ENCODE measurements at places on chromosomes 13 and 19. TPM values are rescaled to one million over a fixed set of nuclear protein-coding genes. Genes with fewer than 3 reads are reported as not detected.

DNA sequence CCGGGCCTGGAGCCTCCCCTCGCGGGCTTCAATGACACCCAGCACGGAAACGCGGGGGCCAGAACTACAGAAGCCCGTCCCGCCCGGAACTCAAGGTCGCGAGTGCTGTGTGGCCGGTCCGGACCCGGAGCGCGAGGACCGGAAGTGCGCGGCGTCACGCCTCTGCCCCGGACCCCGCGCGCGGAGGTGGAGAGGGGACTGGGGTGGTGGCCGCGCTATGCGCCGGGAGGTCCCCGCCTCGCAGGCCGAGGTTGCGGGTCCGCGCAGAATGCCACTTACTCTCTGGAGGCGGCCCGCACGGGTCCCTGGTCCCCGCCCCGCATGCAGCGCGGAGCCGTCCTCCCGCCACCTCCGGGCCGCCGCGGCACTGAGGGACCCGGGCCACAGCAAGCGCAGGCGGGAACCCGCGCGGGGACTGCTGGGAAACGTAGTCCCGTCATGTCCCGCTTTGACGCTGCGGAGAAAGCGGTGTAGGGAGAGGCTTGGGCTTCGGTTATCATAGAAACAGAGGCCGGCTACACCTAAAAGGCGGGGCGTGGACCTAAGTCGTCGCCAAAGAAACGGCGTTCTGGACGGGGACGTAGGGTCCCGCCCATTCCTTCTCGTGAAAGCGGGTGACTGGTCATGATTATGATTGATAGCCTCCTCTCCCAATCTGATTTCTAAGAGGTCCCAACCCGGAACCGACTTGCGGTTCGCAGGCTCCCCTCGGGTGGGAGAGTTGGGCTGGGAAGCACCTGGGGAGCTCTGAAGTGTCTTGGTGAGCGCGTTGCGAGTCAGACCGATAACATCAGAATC, at the start of gene ZNF837:
Gene ZNF837, minus strand, starts transcription at position 369 of the 798 bp plus-strand sequence. CDS start 11,698 bp downstream, outside the sequence.
- DNase-seq: peak; percentile 100

DNA sequence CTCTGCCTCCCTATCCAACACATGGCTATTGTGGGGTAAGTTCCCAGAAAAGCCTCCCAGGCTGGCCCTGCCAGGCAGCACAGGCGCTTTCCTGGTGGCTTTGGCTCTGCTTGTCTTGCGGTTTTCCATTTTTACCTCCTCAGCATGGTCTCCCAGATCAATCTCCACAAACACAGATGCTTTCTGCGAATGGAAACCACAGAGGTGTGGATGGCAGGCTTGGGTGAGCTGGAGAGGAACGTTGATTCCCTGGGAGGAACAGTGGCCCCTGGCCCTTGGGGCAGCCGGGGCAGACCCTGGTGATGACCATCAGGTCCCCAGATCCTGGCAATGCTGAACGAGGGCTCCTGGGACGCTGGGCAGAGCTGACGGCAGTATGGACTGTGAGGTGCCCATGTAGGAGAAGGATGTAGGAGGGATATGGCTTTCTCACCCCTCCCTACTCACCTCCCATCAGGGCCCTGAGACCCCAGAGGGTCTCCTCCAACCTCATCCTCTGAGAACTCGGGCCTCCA, 6.6 kb downstream of the C13orf46 start:
- no peak for DNase-seq

IGFL1 gene
- not detected for total RNA-seq

DNA sequence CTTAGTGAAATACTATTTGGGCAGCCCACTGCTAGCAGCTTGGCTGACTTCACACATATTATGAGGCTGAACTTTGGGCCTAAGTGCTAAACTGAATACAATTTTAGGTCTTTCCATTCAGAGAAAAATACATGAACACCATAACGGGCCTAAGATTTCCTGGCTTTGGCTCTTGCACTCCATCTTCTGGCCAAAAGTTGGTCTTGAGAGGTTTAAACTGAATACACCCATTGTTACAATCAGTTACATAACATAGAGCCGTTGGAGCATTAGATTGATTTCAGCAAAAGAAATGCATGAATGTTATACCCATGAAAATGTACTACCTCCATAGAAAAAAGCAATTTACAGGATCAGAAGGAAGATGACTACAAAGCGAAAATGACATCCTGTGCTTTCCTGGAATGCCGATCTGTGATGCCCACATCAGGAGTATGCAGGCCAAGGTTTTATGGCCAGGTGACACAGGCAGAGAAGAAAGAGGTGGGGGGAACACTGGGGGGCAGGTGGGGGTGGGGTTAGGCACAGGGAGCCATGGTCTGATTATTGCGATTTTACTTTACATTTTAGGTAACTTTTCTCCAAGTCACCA, 11.1 kb upstream of the SHISA2 start:
- DNase-seq: peak; percentile 33

DNA sequence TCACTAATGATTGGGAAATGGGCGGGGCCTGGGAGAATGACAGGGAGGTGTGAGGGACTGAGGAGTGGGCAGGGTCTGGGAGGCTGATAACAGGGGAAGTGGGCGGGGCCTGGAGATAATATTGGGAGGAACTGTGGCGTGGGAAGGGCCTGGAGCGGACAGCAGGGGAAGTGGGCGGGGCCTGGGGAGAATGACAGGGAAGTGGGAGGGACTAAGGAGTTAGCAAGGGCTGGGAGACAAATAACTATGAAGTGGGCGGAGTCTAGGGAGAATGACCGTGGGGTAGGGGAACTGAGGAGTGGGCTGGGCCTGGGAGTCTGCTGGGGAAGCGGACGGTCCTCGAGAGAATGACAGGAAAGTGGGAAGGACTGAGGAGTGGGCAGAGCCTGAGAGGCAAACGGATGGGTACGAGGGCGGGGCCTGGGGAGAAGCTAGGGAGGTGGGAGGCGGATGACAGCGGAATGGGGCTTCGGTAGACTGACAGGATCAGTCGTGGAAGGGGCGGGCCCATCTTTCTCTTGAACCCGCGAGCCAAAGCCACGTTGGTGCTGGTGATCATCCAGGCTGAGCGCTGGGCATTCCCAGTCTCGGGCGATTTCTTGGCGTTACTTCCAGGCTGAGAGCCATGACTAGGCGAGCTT, 14.0 kb upstream of the TUBB4A start:
- peak; percentile 72 for DNase-seq

GRCh38 chr13:27926644-27927434, 7.0 kb downstream of the PDX1 start:
- no peak for DNase-seq

- DNase-seq: no peak
These were observed 554.1 kb upstream of the KLHL1 start for GRCh38 chr13:70662231-70662940.

- no peak for DNase-seq
These were observed 473.0 kb upstream of the SLC10A2 start for GRCh38 chr13:103539265-103539664.

GRCh38 chr19:45653634-45654033, 14.4 kb upstream of the GIPR start:
- DNase-seq: no peak
